Sciatic nerve (tissue), 2 donors: ENCODE measurements at places on chromosomes 3 and 15. TPM values are rescaled to one million over a fixed set of nuclear protein-coding genes. Genes with fewer than 3 reads are reported as not detected.

DNA sequence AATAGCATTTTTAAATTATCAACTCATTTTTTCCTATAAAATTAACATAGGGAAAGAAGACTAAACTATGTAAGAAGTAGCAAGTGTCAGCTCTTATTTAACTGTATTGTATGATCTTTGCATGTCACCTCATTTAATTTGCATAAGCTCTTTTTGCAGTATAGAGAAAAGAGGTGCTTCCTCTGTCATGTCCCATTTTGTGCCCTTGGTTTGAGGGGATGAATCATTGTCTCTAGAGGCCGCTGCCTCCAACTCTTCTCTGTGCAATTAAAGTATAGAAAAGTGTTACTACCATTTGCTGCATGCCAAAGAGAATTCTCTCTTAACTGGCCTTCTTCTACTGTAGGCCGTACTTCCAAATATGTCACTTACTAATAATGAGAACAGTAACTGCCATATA lies 93.4 kb downstream of the LRRC28 start:
- no peak for DNase-seq

DNA sequence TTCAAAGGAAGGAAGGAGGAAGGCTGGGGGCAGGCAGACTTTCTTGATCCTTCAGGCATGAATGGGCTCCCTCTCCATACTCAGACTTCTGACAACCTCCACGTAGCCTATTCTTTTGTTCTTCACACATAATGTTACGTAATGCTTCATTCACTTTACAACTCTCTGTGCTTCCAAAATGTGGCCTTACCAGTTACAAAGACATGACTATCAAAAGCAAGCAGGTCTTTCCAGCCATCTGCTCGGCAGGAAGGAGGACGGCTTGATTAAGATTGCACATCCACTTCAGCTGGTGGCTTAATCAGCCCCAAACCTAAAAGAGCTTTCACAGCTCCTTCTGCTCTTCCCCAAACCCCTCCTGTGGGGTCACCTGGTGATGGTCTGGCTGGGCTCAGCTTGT lies 263.2 kb downstream of the XXYLT1 start:
- peak; percentile 19 for DNase-seq

- DNase-seq: no peak
Observed at GRCh38 chr3:148307443-148307843, 390.3 kb upstream of the AGTR1 start.

DNA sequence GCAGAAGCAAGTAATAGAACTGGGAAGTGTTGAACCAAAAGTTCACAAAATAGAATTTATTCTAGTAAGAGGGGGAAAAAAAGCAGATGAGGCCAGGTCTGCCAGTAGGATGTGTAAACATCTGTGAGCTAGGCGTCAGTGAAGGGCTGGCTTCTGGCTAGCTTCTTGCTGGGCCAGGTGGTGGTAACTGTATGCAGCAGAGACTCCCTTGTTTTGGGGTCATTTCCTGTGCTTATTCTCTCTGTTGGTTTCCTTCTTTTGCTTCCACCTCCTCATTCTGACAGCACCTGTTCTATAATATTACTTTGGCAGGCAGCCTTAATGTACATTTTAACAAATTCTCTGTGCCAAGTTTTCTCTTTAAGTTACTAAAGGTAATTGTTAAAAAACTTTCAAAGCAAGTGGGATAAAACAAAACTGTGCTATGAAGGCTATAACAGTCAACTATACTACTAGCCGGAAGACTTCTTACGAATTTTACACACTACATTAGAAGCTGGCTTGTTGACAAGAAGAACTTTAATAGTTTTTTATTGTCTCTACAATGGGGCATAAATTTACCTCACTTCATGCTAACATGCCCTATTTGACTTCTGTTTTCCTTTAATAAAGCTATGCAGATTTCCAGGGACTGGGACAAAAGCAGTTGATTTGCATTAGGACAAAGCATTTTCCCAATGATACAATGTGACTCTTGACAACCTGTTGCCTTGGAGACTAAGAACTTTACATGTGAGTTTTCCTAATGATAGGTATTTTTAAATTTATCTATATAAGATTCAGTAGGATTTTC lies 318.8 kb upstream of the NAALADL2 start:
- no peak for DNase-seq

- no peak for DNase-seq
Observed at GRCh38 chr3:157059661-157060060, 100.3 kb downstream of the CCNL1 start.

GRCh38 chr3:76402926-76403325 lies 617.6 kb upstream of the ZNF717 start:
- DNase-seq: no peak

DNA sequence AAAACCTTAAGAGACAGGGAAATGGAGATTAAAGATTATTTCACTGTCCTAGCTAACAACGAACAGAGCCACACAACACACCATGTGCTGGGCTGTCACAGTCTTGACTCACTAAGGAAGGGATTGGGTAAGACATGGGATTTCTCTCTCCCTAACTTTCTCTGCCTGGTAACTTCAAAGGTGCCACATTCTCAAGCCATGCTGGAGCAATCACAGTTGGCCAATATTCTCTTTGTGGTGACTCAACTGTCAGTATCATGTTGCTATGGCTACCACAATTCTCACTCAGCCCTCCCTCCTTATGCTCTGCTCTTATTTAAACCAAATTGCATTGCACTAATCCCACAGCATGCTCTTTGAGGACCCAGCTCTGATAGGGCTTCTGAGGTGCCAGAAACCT lies 74.0 kb downstream of the OXNAD1 start:
- no peak for DNase-seq

DNA sequence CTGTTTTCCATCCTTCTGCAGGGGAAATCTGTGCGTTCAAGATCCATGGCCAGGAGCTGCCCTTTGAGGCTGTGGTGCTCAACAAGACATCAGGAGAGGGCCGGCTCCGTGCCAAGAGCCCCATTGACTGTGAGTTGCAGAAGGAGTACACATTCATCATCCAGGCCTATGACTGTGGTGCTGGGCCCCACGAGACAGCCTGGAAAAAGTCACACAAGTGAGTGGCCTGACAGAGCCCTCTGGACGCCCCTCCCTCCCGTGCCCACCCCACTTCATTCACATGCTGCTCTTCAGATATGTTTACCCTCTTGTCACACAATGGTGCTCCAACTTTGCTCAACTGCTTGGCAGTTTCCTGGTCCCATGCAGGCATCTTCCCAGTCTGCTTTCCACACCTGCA lies 274.3 kb upstream of the TRIM42 start:
- no peak for DNase-seq

DNA sequence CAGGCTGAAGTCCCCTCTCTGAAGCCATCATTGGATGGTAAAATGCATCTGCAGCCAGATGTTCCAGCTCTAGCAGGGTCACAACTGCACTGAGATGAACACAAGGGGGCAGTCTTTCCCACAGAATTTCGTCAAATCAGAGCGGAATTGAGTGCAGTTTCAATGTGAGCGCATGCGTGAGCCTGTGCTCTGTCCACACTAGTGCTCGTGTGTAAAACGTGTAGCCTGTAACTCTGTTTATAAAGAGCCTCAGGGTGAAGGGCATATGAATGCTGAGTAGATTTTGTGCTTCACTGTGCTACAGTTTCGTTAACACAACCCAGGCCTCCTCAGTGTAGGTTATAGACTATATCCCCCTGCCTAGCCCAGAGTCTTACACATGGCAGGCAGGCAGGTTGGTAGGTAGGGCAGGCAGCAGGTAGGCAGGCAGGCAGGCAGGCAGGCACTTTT lies 92.7 kb upstream of the GOLGA6L4 start:
- DNase-seq: peak; percentile 83

Gene MB21D2
- 7.8 TPM for total RNA-seq

- no peak for DNase-seq
Observed at GRCh38 chr3:170438836-170439235, 20.2 kb downstream of the CLDN11 start.

DNA sequence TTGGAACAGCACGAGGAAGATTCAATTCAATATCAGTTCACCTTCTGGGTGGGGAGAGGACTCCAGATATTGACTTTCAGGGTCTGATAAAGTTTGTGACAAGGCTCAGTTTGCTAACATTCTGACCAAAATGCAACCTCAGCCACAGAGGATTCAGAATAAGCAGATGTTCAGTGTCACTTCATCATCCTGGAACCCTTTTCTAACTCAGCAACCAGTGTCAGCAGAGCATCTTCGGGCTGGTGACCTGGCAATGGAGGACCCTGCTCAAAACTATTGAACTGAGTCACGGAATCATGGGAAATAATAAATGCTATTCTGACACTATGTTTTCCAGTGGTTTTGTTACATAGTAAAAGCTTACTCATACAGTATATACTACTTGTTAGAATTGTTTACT lies 433.4 kb upstream of the CFAP20DC start:
- no peak for DNase-seq

Gene ZNF619
- 7.3 TPM for total RNA-seq

DNA sequence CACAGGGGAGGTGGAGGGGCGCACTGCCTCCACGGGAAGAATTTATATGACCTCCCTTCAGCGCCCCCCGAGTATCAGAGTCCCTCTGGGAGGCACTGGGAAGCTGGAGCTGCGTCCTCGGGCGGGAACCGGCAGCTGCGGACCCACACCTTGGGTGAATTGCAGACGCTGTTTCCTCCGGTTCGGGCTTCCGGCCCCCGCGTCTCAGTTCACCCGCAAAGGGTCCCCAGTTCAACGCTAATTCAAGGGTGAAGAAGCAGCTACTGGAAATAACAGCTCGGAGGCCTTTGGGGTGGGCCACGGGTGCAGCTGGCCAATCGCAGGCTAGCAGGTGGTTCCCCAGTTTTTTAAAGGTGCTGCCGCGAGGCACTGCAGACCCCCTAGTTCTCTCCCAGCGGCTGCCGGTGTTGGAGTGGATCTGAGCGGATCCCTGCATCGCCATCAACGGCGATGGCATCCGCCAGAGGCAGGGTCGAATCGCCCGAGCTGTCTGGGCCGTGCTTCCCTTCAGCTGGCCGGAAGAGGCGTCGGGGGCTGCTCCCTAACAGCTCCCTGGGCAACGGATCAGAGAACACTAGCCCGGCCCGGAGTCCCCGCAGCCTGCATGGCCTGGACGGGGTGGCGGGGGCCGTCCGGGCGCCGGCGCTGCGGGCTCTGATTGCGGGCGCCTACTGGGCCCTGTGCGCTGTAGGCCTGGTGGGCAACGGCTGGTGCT lies 19.4 kb upstream of the ADAMTS7 start:
- DNase-seq: no peak

Gene CCR8
- not detected for total RNA-seq

Gene ISL2
- total RNA-seq: 0.31 TPM

Gene SH2D7
- total RNA-seq: not detected

GRCh38 chr3:179401561-179401960 lies 49.7 kb downstream of the GNB4 start:
- DNase-seq: no peak

GRCh38 chr3:36653095-36653494 lies 111.3 kb downstream of the DCLK3 start:
- no peak for DNase-seq

DNA sequence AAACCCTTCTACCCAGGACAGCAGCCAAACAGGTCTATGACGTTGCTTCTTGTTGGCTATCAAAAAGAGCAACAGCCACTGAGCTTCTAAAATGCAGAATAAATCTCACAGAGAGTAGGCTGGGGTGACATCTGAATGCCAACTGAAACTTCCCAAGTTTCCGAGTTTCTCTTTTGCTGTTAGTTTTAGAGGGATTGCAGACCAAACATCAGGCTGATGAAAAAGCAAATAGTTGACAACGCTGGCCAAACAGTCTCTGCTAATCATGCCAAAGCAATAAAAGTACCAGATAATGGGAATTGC lies 670 bp upstream of the CBLB start:
- DNase-seq: no peak

- DNase-seq: no peak
Observed at GRCh38 chr15:63792584-63792983, 41.2 kb downstream of the HERC1 start.

Gene SERPINI2
- total RNA-seq: not detected

DNA sequence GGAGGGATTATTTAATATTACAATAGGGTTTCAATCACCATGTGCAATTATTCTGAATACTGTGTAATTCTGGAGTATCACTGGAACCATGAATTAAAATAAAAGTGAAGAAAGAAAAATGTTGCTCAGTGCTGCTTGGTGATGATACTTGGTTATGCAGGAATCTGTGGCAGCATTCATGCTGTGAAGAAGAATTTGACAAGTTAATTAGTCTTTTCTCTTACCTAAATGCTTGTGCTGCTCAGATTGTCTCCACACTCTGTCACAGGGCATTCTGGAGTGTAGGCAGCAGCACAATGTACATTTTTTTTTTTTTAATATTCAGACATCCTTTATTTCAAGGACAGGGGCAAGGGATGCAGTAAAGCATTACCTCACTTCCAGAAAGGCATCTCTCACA lies 749.3 kb upstream of the CADM2 start:
- DNase-seq: no peak

DNA sequence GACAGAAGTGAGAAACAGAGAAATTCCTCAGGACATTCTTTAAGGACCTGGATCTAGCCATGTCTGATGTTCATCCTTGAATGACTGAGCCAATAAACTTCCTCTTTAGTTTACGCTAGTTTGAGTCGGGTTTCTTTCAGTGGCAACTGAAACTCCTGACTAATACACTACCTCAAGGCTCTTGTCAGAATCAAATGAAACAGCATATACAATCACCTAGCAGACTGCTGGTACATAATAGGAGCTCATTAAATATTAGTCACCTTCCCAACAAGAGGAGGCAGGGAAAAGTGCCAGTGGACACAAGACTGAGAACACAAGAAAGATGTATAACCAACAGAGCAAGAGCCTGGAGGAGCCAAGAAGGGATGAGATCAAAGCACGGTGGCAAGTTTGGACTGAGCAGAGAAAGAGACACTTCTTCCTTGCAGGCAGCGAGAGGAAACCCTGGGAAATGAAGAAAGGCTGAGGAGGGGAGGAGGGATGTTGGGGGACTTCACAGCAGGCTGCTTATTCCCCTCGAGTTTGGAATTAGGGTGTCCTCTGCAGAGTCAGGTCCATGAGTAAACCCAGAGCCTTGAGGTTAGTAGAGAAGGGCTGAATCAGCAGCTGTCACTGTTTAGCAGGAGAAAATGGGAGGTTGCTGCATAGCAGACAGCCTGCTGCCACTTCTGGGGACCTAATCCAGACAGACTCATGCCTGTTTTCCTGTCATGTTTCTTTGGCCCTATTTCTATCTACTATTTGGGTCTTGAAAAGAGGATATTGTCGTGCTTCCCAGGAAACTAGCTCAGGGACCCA lies 73.3 kb downstream of the MRPL46 start:
- DNase-seq: no peak

Gene THSD4
- total RNA-seq: 21.1 TPM

GRCh38 chr3:196666001-196666867 lies 26.7 kb downstream of the NRROS start:
- DNase-seq: peak; percentile 47

DNA sequence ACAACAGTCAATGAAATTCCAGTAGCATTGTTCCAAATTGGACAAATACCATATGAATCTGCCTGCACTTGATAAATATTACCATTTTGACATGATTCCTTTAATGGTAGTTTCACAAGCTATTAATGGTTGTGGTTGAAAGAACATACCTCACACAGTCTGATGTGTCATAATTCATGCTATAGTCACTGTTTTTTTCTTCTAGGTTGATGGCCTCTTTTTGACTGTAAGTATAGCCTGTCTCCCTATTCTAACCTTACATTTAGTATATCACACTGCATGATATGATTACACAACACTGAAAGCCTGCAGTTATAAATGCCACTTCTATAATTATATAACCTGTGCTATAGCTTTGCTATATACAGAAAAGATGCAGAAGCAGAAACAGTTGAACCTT lies 834.1 kb downstream of the NSUN3 start:
- DNase-seq: no peak

- DNase-seq: peak; percentile 52
Observed at GRCh38 chr15:67134067-67134838, 68.9 kb downstream of the SMAD3 start.

Gene PLA2G4E
- total RNA-seq: not detected

GRCh38 chr3:100041328-100041749 lies 73.0 kb downstream of the FILIP1L start:
- DNase-seq: no peak

GRCh38 chr15:55774113-55774970 lies 31.4 kb upstream of the PRTG start:
- DNase-seq: peak; percentile 58
